Mucosa of gallbladder (tissue), 1 donor: ENCODE measurements at places on chromosomes 4 and X. TPM values are rescaled to one million over a fixed set of nuclear protein-coding genes. Genes with fewer than 3 reads are reported as not detected.

- DNase-seq = no peak
Observed at GRCh38 chr4:14868426-14869395, 133.6 kb upstream of the CPEB2 start.

DNA sequence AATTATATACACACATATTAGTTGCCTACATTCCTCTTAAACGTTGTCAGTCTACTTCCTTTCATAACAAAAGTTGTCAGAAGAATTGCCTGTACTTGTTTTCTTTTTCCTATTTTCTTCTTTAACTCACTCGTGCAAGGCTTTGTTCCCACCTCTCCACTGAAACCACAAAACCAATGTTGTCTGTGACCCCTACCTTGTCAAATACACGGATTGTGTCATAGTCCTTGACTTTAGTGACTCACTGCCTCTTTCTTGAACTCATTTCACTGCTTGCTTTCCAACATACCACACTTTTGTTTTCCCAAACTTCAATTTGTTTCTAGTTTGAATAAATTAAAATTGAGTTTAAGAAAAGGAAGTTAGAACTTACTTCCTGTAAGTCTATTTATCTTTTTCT is 283.9 kb upstream of the AGA start:
- no peak for DNase-seq

The LGI2 gene
- 18.4 TPM for total RNA-seq

GRCh38 chr4:40316333-40316781 is 18.8 kb upstream of the CHRNA9 start:
- no peak for DNase-seq

DNA sequence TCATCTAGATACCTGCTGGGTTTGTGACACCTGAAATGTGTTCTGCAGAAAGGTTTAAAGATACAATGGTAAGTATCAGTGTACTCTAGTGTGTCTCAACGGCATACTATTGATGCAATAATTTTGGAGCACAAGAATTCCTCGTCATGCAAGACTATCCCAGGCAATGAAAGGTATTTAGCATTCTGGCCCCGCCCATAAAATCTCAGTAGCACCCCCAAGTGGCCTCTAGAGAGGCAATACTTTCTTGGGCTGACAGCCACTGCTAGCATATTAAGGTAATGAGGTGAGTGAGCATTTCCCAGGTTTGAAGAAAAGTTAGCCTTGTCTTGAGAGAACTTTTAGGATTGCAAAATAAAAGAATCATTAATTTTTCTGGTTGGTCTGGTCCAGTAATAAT is 24.0 kb downstream of the TAB3 start:
- DNase-seq = no peak

- no peak for DNase-seq
Observed at GRCh38 chrX:19877431-19877830, 10.0 kb downstream of the SH3KBP1 start.

GRCh38 chr4:28444886-28445496 is 1584.3 kb downstream of the STIM2 start:
- DNase-seq = no peak

- DNase-seq = no peak
Observed at GRCh38 chr4:142021181-142021580, 384.8 kb downstream of the IL15 start.

The ARSD gene
- total RNA-seq = 82.5 TPM

- no peak for DNase-seq
Observed at GRCh38 chrX:107823042-107823441, 2.6 kb upstream of the MID2 start.

DNA sequence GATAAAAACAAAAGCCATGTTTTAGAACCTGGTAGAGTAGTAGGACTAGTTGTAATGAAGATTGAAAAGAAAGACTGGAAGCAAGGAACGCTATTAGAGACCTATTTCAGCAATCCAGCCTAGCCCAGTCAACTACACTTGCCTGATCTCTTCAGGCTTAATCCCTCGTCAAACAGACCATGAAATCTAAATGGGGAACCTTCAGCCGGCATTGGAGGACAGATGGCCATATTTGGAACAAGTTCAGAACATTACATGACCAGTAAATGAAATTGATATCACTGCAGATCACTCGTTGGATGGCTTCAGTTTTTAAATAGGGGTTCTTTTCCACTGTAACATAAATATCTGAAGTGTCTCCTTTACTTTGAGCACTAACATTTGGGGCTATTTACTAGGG is 84.8 kb upstream of the WDR44 start:
- no peak for DNase-seq

DNA sequence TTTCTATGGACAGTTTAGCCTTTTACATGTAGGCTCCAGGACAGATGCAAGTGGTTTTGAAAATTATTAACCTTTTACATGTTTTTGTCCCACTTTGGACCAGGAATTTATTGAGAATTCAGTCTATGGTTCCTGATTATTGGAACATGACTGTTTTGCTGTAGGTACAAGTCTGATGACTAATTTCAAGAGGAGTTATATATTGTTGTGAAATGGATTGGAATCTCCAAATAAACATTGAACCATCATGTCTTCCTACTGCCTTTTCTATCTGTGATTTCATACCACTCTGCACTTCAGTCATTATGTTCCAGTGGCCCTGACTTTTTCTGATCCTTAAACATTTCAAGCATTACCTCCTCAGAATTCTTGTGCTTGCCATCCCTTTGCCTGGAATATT is 35.9 kb downstream of the TBC1D19 start:
- no peak for DNase-seq

DNA sequence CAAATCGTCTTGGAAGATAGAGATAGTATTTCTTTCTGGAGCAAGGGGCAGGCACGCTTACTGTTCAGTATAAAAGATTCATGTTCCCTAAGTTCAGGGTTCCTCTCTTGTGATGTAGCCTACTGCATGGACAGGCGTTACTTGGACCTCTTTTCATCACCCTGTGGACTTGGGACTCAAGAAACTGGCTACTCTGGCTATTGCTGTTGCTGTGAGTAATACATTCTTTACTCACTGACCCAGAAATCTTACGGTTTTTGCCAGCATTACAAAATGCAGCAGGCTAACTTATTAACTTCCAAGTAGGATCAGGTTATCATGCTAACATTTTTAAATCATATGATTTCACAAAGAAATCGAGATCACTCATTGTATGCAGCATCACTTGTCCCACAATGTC is 12.8 kb upstream of the GUCY1B1 start:
- peak; percentile 27 for DNase-seq

DNA sequence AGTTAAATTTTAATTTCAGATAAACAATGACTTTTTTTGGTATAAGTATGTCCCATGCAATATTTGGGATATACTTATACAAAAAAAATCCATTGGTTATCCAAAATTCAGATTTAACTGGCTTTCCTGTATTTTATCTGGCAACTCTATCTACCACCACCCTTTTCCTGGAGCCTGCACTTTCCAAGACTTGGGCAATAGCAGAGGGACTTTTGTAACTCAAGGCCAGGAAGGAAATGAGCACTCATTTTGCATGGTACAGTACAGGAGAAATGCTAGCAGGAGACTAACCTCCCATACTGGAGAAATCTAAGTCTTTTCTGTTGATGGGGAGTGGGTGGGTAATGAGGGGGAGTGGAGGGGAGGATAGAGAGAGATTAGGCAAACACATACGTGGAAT is 37.7 kb upstream of the PLAC1 start:
- no peak for DNase-seq

- no peak for DNase-seq
Observed at GRCh38 chr4:96326846-96327245, 487.0 kb downstream of the PDHA2 start.

- no peak for DNase-seq
Observed at GRCh38 chr4:20137176-20137575, 114.5 kb upstream of the SLIT2 start.

DNA sequence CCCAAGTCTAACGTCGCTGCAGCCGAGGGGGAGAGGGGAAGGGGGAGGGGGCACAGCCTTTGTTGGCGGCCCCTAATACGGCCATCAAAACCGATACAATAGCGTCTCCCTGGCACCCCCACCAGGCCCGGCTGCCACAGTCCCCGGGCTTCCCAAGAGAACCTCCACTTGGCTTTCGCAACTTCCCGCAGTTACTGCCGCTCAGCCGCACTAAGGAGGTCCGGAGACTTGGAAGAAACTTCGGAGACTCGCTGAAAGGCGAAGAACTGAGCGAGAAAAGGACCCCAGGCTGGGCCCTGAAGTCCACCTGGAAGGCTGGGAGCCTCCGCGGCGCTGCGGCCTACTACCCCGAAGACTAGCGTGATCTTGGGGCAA is 2.8 kb downstream of the NKX6-1 start:
- DNase-seq = no peak

The LRIT3 gene
- 0.23 TPM for total RNA-seq

The TBC1D9 gene
- total RNA-seq = 36.9 TPM

The GABRE gene
- 85.0 TPM for total RNA-seq

GRCh38 chr4:179585761-179586160 is 2143.5 kb upstream of the AGA start:
- no peak for DNase-seq

- DNase-seq = no peak
Observed at GRCh38 chrX:54230435-54231148, 47.5 kb upstream of the FAM120C start.

DNA sequence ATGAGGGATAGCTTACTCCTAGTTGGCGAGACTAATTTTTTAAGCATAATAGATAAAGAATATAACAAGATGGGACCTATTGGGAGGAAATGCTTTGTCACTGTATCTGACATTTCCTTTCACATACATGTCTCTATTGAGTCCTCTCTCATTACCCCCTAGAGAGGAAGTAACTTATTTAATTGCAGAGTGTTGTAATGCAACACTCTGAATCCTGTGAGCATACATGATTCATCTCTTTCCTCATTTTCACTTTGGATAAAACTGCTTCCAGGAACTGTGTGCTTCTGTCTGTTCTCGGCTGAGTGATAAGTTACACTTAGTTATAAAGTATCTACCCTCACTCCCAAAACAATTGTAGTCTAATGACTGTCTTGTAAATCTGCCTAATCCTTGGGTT is 266.1 kb upstream of the ANXA10 start:
- DNase-seq = no peak

DNA sequence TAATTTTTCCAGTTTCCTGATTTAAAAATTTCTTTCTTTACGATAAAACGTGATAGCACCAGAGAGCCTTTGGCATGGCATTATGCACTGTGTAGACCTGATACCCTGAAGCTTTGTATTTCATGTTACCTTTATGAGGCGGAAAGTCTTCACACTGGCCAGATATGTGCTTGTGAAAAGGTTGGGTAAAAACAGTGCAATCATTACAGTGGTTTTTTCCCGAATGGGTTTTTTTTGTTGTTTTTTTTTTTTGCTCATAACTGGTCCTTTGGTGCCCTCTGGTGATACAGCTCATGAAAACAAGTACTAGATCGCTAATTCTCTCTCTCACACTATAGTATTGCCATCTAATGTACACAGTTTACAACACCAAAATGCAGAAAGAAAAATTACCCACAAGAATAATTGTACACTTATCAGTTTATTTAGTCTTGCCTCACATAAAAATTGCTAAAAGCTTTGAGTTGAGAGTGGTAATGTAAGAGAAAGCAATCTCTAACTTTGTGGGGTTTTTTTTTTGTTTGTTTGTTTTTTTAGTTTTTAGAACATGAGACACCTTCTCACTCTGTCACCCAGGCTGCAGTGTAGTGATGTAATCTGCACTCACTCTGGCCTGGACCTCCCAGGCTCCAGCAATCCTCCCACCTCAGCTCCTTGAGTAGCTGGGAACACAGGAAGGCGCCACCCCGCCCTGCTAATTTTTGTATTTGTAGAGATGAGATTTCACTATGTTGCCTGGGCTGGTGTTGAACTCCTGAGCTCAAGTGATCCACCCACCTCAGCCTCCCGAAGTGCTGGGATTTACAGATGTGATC is 21.3 kb downstream of the SPCS3 start:
- DNase-seq = no peak

DNA sequence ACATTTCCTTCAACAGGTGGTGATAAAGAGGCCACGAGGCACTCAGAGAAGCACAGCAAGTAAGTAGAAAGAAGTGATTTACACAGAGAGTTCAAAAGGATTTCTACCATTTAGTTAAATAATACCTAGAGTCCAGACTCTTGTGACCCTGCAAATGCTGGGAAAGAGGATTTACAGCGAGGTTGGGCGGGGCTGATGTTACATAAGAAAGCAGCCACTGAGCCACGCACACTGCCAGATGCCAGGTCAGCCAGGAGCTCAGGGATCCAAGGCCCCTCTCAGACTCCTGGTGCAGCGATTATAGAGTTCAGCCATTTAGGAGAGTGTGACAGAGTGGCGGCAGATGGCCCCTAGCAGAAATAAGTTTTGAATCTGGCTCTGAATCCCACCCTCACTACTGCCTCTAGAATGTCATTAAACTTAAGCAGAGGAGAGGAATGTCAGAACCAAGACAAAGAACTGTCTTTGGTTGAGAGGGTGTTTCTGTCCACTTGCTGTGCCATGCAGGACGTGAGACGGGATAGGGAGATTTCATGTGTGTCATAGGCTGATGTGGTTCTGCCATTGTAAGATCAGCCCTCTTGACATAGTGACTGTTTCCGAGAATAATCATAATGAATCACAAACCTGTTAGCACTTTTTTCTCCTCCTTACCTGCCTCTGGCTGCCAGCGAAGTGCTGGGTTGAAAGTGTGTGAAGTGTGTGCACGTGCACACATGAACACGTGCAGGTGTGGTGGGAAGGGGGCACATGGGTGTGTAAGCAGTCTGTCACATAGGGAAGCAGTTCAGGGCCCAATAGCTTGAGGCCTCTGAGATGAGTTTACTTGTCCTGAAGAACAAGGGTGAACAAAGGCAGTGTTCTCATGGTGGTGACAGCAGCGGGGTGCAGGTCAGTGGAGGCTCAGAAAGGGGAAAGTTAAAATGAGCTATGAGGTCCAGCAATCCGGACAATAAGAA is 50.1 kb downstream of the MFAP3L start:
- DNase-seq = no peak
